ENCODE measurements at places on chromosomes 16 and 17.

- no peak for DNase-seq
Observed at GRCh38 chr16:529012-529575, 1.6 kb downstream of the CAPN15 start.

DNA sequence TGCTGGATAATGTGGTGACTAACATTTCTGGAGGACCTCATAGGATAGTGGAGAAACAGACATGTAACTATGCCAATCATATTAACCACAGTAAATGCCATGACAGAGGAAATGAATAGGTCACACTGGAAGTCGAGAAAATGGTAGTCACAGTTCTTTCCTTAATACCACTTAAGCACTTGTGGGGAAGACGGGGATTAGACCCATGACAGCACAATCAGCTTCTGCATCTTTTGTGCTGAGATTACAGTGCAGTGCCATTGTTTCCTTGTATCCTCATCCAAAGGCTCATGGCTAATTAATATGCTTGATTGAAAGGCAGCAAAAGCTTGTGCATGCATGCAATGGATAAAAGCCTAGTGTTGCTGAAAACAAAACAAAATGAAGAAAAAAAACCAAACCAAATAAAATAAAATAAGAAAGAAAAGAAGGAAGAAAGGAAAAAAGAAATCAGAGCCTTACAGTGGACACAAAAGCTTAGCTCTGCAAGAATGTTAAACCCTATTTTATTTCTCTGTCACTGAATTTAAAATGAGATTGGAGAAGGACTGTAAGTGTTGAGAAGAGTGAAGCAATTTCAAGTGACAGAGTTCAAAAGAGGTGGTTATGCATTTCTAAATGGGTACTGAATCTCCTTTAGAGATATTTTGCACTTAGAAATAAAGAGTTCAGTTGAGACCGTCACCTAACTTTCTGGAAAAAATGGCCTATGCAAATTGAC is 1011.9 kb downstream of the CDH8 start:
- no peak for DNase-seq

GRCh38 chr17:49987290-49987585 is 7.8 kb downstream of the DLX3 start:
- no peak for DNase-seq

- no peak for DNase-seq
Observed at GRCh38 chr16:52404546-52404945, 142.4 kb downstream of the TOX3 start.

DNA sequence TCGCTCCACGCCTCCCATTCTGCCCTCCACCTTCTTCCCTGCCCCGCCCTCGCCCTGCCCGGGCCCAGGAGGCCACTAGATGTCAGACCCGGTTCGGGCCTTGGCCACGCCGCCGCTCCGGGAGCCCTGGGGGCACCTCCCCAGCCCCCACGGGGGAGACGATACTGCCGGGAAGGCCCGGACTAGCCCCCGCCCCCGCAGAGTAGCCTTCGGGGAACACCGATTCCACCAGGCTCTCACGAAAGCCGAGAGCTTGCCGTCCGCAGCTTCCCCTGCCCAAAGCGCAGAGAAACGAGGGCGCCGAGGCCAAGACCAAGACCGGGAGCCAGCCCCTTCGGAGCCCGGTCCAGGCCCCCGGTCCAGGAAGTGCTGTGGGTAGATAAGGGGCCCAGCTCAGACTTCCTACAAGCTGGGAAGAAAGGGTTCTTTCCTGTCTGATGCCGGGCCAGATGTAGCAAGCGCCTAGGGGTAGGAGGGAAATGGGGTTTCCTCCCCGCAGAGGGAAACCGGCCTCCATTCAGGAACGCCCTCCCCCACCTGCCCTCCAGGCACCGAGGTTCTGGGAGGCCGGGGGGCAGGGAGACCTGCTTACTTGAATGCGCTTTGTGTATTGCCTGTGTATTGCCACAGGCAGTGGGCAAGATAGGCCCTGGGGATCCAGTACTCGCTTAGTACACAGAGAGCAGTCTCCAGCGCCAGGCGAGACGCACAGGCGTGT is 806 bp upstream of the CYB561 start:
- no peak for DNase-seq

- DNase-seq = no peak
Observed at GRCh38 chr16:8589900-8590688, at the start of gene TMEM114. Gene TMEM114 (minus strand): TSS chr16:8590511. CDS start chr16:8589838, 673 bp downstream.

- DNase-seq = no peak
Observed at GRCh38 chr16:84927621-84928591, 83.4 kb downstream of the ZDHHC7 start.

- DNase-seq = no peak
Observed at GRCh38 chr17:75731716-75732498, 10.6 kb downstream of the ITGB4 start.

DNA sequence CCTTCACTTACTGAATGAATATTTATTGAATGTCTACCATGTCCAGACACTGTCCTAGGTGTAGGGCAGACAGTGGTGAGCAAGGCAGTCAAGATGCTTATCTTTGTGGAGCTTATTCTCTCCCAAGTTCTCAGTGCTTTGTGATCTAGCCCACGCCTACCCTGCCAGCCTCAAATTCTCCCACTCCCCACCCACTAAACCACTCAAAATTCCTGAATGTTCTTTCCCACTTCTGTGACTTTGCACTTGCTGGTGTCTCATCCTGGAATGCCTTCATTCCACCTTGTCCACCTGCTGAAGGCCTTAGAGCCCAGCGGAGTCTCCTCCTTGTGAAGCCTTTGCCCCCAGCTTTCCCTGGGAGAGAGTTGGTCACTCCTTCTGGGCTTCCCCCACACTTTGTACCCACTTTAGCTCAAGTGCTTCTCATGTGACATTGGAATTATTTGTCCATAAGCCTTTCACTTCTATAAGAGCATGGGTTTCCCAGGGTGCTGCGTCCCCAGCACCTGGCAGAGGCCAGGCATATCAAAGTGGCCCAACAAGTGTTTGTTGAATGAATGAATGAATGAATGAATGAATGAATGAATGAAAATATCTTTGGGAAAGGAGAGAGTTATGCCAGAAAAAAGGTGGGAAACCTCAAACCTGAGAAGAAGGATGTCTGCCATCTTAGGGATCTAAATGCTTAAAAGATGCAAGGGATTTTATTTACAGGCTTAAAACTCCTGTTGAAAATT is 23.0 kb downstream of the CCDC182 start:
- DNase-seq = no peak

DNA sequence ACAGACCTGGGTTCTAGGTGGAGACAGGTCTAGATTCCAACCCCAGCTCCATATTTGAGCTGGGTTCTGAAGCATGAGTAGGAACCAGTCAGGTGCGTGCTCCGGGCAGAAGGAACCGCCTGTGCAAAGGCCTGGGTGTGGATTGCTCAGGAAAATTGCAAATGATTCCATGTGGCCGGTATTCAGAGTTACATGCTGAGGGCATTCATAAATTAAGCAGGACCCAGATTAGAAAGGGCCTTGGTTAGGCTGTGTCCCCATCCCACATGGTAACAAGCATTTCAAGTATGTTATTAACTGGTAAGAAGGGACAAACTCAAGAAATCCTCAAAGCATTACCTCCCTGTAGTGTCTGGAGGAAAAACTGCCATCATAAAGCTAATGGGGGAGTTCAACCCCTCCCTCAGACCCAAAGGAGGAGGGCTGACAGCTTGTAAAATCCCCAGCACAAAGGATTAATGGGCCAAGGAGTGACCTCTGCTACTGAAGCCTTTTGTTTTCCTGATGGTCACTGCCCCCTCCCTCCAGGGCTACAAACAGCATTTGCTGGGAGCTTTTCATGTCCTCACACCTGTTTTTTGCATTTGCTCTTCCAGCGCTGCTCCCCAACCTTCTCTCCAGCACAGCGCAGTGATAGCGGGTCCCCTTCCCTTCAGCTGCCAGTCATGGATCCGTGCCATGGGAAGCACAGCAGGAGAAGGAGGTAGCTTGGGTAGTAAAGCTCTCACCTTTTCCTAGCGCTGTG is 218.0 kb downstream of the C16orf95 start:
- no peak for DNase-seq
